Left ventricle myocardium superior (tissue), 1 donor: ENCODE measurements at places on chromosomes 7 and 10. TPM values are rescaled to one million over a fixed set of nuclear protein-coding genes. Genes with fewer than 3 reads are reported as not detected.

MKX gene
- total RNA-seq = 0.15 TPM

NME8 gene
- not detected for total RNA-seq

PRRT4 gene
- 1.6 TPM for total RNA-seq

DNA sequence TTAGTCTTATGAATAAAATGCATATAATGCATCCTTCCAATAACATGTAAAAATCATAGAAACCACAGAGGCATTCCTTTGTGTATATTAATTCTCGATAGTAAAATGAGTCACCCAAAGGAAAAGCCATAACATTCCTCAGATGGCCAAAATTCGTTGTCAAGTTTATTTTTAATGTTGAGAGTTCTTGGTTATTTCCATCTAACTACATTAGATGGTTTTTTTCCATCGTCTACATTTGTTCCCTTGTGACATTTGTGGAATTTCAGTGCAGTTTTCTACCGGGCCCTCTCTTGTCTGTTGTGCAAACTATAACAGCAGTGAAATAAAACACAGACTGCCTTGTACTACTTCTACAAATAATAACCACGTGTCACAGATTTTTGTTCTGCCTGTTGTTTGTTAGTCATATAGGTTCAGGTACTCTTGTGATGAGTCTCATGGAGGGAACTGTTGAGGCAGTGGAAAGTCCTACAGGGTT, 54.7 kb upstream of the CCAR1 start:
- no peak for DNase-seq

HOXA4 gene
- 0.15 TPM for total RNA-seq
